ENCODE measurements at places on chromosomes 3 and 15.

- DNase-seq, result no peak
Observed at GRCh38 chr3:109831403-109831802, 494.1 kb upstream of the DPPA4 start.

- no peak for DNase-seq
Observed at GRCh38 chr3:150300388-150300787, 107.7 kb upstream of the TSC22D2 start.

- DNase-seq, result no peak
Observed at GRCh38 chr3:126111566-126112475, 27.9 kb upstream of the SLC41A3 start.

GRCh38 chr3:33318710-33319380 is 41.6 kb downstream of the FBXL2 start:
- no peak for DNase-seq

DNA sequence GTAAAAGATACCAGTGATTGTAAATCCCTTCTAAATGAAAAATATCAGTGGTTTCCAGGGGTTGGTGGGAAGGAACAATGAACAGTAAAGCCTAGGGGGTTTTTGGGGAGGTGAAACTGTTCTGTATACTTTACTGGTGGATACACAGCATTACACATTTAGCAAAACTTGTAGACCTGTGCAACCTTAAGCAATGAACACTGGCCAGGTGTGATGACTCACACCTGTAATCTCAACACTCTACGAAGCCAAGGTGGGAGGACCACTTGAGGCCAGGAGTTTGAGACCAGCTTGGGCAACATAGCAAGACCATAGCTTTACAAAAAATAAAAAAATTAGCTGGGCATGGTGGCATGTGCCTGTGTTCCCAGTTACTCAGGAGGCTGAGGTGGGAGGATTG is 1.8 kb downstream of the CCDC13 start:
- no peak for DNase-seq

DNA sequence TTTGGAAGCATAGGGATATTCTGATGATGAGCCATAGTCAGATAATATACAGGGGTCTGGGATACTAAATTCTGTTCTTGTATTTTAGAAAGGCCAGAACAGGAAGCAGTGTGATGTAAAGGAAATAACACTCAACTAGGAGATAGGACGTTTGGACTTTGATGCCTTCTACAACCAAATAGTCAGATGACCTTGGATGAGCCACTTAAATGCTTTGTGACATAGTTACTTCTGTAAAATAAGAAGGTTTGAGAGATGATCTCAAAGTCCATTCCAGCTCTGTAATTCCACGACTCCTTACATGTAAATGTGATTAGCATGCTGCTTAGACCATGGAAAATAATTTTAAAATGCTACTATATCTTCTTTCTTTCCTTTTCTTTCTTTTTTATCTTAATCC is 29.5 kb upstream of the CCDC54 start:
- DNase-seq, result no peak

DNA sequence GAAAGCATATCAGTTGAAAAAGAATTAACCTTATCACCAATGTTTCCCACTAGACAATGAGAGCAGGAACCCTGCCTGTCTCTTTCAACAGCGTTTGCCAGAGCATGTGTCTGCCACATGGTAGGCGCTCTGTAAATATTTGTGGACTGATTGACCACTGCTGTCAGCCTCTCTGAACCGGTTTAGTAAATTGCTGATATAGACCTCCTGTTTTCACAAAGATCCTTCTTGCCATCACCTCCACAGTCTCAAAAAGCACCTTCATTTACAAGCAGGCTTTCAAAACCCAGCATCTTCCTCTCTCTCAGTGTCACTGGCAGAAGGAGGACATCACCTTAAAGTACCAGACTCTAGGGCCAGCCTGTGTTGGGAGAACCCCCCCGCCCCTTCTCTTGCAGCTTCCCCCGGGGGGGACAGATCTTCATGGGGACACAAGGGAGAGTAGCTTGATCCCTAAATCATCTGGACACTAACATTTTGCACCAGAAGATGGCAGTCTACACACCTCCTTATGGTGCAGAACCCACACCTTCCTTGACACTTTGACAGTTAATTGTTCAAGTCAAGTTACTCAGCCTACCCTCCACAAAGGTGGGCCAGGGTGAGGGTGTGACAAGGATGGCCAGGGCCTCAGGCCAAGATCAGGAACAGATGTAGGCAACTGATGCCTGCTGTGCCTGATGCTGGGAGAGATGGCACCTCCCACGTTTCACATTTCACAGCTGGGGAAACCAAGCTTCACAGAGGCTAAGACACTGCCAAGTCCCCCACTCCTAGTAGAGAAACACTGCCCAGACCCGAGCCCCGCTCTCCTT is 37.8 kb upstream of the USP3 start:
- peak; percentile 89 for DNase-seq

DNA sequence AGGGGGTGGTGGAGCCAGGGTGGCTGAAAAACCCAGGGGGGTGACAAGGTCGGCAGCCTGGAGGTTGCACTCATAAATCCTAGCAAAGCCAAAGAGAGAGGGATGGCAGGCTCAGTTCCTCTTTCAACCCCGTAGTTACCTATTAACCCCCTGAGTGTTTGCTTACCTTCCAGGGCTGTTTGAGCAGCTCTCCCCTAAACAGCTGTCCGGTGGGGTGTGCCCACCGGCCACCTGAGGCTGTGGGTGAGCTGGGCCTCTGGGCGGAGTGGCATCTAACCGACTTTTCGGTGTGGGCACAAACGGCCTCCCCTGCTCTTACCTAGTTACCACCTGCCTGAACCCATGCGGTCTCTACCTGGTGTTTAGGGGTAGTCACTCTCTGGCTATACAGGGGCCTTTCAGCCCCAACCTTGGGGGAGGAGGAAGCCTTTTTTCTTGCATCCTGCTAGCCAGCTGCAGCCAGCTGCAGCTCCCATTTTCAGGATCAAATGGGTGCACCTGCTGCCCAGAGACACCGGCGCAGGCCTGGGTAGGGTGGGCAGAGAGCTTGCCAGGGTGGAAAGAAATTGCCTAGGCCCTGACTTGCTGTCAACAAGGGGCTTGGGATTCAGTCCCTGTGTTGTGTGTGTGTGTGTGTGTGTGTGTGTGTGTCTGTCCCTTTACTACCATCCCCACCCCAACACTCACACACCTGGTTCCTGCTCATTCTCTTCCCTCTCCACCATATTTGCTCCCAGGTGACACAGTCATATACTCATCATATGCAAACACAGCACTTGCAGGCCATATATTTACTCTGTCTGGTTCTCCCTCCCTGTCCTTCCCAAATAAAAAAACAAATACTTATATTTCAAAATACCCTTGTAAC is 3.7 kb downstream of the DLL4 start:
- no peak for DNase-seq

Data from inflammatory macrophage treated with lipopolysaccharide for 1 hour (primary cell).